ENCODE measurements at places on chromosomes 16 and 17.

- DNase-seq, result no peak
These were observed 52.2 kb upstream of the DNAJA2 start for GRCh38 chr16:47025641-47026040.

DNA sequence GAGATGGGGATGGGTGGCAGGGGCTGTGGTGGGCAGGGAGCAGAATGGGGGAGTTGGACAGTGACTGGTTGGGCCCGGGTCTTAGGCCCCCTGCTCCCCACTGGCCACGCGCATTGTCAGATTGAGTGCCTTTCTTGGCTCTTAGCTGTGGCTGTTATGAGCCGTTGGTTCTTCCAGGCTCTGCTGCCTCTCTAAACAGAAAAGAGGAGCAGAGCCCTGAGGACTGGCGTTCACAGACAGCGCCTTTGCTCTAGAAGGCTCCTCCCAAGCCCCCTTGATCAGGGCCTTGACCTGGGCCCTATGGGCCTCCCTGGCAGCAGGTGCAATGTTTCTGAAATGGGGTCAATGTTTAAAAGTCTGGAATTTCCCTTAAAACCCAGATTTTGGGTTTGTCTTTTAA is 14.8 kb upstream of the NUDT16L1 start:
- DNase-seq, result no peak

DNA sequence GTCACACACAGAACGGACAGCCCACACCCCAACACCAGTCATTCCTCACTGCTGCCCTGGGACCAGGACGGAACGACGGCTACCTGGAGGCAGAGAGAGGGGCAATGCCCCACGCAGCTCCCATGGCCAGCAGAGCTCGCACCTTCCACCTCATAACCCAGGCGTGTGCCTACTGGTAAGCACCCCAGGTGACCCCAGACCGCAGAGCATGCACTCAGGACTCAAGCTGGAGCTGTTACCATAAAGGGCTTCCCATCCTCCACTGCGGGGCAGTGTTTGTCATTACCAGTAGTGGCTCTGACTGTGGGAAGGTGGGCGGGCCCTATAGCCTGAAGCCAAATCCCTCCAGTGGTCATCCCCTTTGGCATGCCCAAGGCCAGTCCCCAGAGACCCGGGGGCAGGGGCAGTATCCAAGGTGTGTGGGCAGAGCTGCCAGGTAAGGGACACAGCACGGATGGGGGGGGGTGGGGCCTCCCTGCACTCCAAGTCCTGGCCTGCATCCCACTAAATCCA is 4.7 kb upstream of the BCAR1 start:
- no peak for DNase-seq

- DNase-seq, result no peak
These were observed 22.2 kb downstream of the WSCD1 start for GRCh38 chr17:6092182-6092902.

- no peak for DNase-seq
These were observed 226.8 kb downstream of the CHD9NB start for GRCh38 chr16:52825892-52826291.

DNA sequence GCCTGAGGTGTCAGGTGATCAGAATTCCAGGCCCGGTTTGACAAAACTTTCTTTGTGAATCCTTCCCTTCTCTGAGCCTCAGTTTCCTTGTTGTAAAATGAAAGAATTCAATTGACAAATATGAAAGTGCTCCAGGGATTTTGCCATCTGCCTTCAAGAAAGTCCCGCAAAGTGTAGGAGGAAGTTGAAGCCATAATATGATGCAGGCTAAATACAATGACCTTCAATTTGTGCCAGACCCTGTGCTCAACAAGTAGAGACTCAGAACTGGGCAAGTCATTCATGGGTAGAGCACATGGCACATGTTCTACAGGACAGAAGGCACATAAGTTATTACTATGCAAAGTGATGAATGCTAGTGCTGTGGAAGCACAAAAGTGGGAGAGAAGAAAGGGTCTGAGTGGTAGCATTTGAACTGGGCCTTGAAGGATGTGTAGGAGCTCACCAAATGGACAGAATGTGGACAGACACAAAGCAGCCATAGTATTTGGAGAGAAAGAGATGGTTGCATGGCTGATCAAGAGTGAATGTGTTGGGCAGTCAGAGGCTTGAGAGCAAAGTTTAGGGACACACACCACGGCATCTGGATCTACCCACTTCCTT is 2.4 kb upstream of the SCIMP start:
- no peak for DNase-seq

GRCh38 chr16:1367486-1368174 is 15.9 kb downstream of the GNPTG start:
- no peak for DNase-seq

DNA sequence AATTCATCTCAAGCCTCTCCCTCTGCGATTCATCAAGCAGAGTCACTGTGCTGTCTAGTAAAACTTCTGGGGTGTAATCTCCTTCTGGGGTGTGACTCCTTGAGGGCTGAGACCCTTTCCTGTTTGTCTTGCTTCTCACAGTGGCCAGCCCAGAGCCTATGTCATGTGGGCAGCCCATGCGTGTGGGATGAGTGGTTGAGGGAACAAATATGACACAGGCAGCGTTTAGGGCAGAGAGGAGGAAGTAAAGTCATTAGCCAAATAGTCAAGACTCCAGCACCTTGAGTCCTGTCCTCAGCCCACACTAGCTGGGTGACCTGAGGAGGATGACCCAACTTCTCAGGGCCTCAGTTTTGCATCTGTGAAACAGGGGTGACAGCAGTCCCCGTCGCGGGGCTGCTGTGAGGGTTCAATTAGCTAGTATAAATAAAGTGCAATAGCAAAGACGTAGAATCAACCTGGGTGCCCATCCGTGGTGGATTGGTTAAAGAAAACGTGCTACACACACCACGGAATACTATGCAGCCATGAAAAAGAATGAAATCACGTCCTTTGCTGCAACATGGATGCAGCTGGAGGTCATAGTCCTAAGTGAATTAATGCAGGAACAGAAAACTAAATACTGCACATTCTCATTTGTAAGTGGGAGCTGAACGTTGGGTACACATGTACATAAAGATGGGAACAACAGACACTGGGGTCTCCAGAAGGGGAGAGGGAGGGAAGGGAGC is 4.5 kb upstream of the ITGAX start:
- no peak for DNase-seq

GRCh38 chr16:10938321-10938720 is 3.9 kb downstream of the DEXI start:
- no peak for DNase-seq

DNA sequence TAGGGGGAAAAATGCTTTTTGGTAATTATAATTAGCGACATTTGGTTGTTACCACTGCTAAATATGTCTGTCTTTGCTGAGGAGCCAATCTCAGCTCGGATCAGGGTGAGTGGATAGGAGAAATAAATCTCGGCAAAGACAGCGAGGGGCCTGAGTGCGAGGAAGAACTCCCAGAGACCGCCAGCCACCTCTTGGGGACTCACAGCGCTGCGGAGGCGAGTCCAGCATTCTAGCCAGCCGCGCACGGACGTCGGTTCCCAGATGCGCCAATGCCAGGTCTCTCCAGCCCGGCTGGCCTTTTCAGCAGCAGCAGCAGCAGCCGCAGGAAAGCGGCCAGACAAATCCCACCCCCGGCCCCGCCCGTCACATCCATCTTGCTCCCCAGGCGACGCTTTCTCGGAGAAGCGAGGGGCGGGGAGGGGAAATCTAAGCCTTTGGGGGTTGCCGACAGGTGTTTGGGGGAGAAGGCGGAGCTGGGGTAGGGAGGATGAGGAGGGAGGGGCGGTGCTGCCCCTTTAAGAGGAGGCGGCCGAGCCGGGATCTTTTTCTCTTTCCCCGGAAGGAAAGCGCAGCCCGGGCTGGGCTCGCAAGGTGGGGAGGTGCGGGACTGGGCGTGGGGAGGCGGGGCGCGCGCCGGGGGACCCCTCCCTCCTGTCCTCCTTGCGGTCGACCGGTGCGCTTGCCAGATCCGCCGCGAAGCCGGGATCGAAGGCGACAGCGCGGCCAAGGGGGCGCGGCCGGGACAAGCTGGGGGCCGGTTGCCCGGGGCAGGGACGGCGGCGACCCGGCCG is at the start of gene ITGA3:
Gene ITGA3 (plus strand): TSS at position 685 of the 791 bp plus-strand sequence. CDS start 330 bp downstream, outside the sequence.
- DNase-seq, result no peak

- DNase-seq, result no peak
These were observed 3.2 kb upstream of the SNN start for GRCh38 chr16:11665071-11665491.
